ENCODE measurements at places on chromosomes 6 and 20.

- DNase-seq = no peak
Measured at GRCh38 chr6:31826793-31827285, 699 bp upstream of the HSPA1B start.

GRCh38 chr6:34235307-34236130, 1.2 kb upstream of the HMGA1 start:
- DNase-seq = peak; percentile 73

- no peak for DNase-seq
Measured at GRCh38 chr6:106772270-106773142, 143.1 kb downstream of the QRSL1 start.

DNA sequence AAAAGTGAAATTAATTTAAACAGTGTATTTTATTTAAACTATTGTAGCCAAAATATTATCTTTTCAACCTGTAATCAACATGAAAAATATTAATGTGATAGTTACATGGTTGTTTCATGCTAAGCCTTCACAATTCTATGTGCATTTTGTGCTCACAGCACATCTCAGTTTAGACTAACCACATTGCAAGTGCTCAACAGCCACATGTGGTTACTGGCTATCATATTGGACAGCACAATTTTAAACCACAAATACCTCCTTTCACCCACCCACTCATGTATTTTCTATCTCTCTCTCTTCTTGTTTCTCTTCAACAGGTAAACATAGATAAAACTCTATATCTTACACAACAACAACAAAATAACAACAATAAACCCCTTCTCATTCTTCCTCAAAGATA, 12.5 kb upstream of the HS3ST5 start:
- DNase-seq = no peak

GRCh38 chr6:168093071-168093505, 14.1 kb upstream of the FRMD1 start:
- DNase-seq = no peak

DNA sequence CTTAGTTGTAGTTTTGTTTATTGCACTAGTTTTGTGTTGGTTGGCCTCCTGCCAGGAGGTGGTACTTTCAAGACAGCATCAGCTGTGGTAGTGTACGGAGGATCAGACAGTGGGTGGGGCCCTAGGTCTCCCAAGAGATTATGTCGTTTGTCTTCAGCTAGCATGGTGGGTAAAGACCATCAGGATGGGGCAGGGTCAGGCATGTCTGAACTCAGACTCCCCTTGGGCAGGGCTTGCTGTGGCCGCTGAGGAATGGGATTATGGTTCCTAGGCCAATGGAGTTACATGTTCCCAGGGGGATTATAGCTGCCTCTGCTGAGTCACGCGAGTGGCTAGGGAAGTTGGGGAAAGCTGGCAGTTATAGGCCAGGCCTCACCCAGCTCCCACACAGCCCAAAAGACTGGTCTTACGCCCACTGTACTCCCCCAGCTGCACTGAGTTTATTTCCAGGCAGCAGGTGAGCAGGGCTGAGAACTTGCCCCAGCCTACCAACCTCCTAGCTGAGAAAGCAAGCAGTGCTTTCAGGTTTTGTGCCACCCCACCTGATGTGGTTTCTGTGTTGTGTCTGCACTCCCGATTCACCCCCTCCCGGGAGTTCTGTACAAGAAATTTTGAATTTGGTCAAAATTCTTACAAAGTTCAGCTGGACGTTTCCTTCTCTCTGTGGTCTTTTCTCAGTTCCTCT, 24.7 kb downstream of the ZSCAN31 start:
- peak; percentile 19 for DNase-seq

Measured in hematopoietic multipotent progenitor cell treated with erythropoietin and hydrocortisone succinate and interleukin-3 and kit ligand, for 8 days (in vitro differentiated cells).